ENCODE measurements at places on chromosomes 5 and 9. TPM values are rescaled to one million over a fixed set of nuclear protein-coding genes. Genes with fewer than 3 reads are reported as not detected.

The ITGA1 gene
- 7.7 TPM for polyA plus RNA-seq

The DNAH5 gene
- polyA plus RNA-seq = 0.12 TPM

The HCN1 gene
- polyA plus RNA-seq = not detected

The IL5 gene
- not detected for polyA plus RNA-seq

The C8G gene
- 1.8 TPM for polyA plus RNA-seq
